ENCODE measurements at places on chromosomes 5 and 9. TPM values are rescaled to one million over a fixed set of nuclear protein-coding genes. Genes with fewer than 3 reads are reported as not detected.

Gene SLC34A3
- not detected for total RNA-seq

Gene OMD
- total RNA-seq, result not detected

Gene MCCC2
- 49.8 TPM for total RNA-seq

Gene KCNMB1
- not detected for total RNA-seq

Gene PCDHGA4
- 0.21 TPM for total RNA-seq

Gene PCSK1
- total RNA-seq, result not detected

Gene USP20
- total RNA-seq, result 47.9 TPM

Gene FOXD4L5
- total RNA-seq, result 0.27 TPM

Gene QRFP
- total RNA-seq, result not detected

Gene TEX48
- total RNA-seq, result 1.0 TPM

Gene RAB3C
- total RNA-seq, result not detected

Gene PLCXD3
- total RNA-seq, result not detected

Gene PDGFRB
- 0.76 TPM for total RNA-seq

Gene NR2F1-AS1
- total RNA-seq, result not detected

Gene PKN3
- 17.7 TPM for total RNA-seq

Gene ANGPTL2
- total RNA-seq, result not detected

Gene PCA3
- not detected for total RNA-seq

Gene TAF11L5
- not detected for total RNA-seq

Gene C5orf58
- not detected for total RNA-seq

Gene EDIL3
- not detected for total RNA-seq

Gene NR2F1
- not detected for total RNA-seq

Data from activated T-helper 1 cell treated with anti-CD3 and anti-CD28 coated beads, Interleukin-12 subunit alpha, Interleukin-12 subunit beta, Interleukin-2, Interleukin-4 antibody, amounts not matched to agents 30 ng/mL and 10 ng/mL and 1 ng/mL, durations not matched to agents 14 hours and 24 hours and 36 hours (primary cell).